ENCODE measurements at places on chromosomes 7 and 10.

GRCh38 chr7:2068693-2069471 is 163.9 kb downstream of the MAD1L1 start:
- no peak for DNase-seq

- no peak for DNase-seq
Measured at GRCh38 chr7:117385363-117386109, 41.8 kb downstream of the ASZ1 start.

- DNase-seq = no peak
Measured at GRCh38 chr10:72076756-72077155, 11.6 kb downstream of the SPOCK2 start.

DNA sequence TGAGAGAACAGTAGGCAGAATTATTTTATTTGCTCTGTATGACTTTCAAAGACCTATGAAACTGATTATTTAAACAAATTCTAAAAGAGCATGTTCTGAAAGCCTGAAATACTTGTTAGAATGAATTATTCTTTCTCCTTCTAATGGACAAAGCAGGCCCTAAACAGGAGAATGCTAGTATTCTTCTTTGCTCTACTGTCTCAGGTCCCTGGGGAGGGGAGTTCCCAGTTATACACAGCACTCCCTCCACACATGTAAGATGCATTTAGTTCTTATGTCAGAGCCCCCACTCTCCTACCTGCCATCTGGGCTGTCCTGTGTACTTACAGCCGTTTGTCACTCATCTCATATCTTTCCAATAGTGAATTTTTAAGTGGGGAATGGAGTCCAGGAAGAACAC is 633.5 kb upstream of the ANKRD30A start:
- DNase-seq = no peak

DNA sequence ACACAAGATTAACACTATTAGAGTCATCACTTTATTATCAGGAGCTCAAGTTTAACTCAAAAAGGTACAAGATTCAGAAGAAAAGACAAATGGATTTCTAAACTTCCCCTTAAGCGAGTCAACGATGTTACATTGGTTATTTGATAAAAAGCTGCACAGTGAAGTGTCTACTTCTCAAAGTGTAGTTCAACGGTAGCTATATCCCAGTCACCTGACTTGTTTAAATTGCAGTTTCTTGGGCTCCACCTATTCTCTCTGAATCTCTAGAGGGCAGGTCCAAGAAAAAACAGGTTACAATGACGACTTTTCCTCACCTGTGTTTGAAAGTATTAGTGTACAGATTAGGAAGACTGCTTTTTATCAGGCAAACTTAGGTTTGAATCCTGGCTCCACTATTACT is 16.6 kb downstream of the MINDY3 start:
- DNase-seq = no peak

- no peak for DNase-seq
Measured at GRCh38 chr7:85232068-85232467, 45.2 kb upstream of the SEMA3D start.

DNA sequence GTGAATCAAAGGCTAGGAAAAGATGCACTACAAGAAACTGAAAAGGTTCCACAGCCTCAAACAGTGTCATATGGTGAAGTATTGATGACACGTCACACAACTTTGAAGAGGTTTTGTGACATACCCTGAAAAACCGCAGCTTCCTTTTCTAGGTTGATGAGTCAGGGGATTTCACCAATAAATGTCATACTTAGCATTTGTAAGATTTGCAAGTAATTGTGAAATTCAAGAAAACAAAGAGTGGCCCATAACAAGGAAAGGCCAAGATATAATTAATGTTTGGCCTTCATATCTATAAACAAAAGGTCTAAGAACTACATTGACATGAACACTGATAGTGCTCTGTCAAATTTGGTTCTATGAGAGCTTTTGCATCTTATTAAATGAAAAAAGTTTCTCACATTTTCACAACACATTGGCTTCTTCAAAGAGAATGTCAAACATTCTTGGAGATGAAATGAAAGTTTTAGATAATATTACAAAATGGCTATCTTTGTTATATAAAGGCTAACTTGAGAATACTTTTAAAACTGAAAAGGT is 62.0 kb upstream of the NAMPT start:
- peak; percentile 38 for DNase-seq

DNA sequence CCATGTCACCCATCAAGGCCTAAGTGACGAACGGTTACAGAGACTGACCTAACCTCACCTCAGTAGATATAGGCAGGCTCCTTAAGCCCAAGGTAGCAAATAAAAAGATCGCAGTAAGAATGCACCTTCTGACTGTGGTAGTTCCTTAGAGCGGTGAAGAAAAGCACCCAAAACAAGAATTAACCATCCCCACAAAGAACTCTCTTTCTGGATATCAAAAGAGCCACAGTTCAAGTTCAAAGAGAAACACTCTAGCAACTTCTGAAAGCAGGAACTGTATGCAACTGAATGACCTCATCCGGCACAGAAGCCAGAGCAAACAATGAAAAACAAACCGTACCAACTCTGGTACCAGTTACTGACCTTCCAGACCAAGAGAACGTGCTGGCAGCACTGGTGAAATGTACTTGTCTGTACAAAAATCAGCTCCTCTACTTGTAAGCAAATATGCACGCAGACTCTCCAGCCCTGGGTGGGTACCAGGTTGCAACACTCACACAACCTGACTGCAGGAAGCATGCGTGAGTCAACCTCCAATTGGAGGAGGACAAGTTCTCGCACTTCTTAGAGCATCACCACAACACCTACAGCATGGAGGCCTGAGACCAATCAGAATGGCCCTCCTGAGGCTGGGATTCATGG is 202.7 kb downstream of the FAM107B start:
- DNase-seq = no peak

DNA sequence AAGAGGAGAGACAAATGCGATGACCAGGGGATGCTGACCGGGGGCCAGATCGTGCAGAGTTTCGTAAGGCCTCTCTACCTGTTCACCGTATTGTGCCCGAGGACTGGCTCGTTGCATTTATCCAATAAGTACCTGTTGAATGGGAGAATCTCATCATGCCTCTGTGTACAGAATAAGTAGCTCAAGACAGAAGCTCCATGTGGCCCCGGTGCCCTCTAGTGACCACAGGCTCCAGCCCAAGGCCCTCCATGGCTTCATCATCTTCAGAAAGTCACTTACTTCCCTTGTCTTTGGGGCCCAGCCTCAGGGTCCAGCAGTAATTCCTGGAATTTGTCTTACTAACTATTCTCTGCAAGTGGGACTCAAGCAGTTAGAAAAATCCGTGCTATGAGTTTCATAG is 151.0 kb downstream of the CHN2 start:
- no peak for DNase-seq

GRCh38 chr7:25849500-25850184 is 302.4 kb upstream of the NFE2L3 start:
- DNase-seq = no peak

- no peak for DNase-seq
Measured at GRCh38 chr10:127406018-127406550, 143.0 kb upstream of the NPS start.

- DNase-seq = no peak
Measured at GRCh38 chr7:150361402-150361801, 7.2 kb upstream of the REPIN1 start.

DNA sequence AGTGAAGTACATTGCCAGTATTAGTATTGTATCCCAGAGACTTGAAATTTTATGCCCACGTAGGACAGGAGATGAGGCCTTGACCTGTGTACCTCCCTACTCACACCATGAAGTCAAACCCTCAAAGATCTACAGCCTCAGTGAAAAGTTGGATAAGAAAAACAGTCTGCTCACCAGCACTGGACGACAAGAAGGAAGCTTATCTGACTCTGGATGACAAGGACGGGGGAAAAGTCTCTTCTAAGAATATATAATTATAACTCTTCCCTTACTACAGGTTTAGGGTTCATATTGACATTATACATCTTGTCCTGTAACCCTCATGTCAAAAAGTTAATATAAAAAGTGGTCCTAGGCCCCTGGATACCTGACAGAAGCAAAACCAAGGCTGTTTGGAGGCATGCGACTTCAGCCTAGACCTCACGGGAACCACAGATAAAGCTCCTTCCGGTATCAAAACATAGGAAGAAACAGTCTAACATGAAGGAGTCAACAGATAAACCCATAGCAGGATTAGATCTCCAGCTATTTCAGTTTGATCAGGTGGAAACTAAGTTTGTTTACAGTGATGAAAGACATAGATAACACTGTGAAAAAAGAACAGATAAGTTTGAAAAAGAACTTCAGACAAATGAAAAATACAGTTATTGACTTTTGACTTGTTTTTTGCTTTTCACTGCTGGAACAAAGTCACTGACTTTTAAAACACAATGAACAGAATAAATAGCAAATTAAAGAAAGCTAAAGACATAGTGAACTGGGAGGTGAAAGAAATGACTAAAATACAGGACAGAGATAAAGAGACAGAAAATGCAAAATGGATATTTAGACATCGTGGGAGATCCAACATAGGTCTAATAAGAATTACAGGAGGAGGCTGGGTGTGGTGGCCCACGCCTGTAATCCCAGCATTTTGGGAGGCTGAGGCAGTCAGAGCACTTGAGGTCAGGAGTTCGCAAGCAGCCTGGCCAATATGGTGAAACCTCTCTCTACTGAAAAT is 145.9 kb downstream of the PHTF2 start:
- DNase-seq = no peak

DNA sequence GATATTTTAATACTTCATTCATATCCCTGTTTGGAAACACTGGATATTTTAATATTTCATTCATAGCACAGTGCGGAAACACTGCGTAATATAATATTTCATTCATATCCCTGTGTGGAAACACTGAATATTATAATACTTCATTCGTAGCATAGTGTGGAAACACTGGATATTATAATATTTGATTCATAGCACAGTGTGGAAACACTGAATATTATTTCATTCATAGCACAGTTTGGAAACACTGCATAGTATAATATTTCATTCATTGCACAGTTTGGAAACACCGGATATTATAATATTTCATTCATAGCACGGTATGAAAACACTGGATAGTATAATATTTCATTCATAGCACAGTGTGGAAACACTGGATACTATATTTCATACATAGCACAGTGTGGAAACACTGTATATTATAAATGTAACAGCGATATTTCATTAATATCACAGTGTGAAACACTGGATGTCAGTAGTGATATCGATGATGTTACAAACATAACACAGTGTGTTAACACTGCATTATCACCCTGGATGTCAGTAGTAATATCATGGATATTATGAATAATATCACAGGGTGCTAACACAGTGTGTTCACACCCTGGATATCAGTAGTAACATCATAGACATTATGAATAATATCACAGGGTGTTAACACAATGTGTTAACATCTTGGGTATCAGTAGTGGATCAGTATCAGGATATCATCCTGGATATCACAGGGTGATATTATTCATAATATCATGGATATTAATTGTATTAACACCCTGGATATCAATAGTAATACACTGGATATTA is 2.9 kb upstream of the TMEM225B start:
- no peak for DNase-seq

DNA sequence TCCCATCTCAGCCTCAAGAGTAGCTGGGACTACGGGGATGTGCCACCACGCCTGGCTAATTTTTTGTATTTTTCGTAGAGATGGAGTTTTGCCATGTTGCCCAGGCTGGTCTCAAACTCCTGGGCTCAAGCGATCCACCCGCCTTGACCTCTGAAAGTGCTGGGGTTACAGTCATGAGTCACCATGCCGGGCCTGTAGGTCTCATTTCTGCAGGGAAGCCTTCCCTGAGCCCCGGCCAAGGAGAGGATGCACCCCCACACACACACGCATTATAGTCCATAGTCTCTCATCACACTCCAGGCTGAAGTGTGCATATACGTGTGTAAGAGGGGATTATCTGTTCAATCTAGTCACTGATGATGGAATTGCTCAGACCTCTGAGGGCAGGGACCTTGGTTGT is 29.3 kb downstream of the KCNMA1 start:
- DNase-seq = no peak

GRCh38 chr7:92934096-92934495 is 97.7 kb upstream of the CDK6 start:
- DNase-seq = no peak

DNA sequence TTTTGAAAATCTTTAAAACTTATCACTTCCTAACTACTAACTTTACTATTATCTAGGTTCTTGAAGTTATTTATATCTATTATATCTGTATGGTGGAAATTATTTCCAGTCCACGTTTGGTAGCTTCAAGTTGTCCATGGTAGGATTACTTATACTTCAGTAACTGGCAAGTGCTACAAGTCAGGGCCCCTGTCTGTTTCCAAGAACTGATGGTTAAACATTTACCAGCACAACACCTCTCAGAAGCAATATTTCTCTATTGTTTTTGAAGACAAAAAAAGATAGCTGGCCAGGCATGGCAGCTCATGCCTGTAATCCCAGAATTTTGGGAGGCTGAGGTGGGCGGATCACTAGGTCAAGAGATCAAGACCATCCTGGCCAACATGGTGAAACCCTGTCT is 240.4 kb upstream of the RHOBTB1 start:
- no peak for DNase-seq

- no peak for DNase-seq
Measured at GRCh38 chr7:124801330-124801895, 35.8 kb upstream of the GPR37 start.

DNA sequence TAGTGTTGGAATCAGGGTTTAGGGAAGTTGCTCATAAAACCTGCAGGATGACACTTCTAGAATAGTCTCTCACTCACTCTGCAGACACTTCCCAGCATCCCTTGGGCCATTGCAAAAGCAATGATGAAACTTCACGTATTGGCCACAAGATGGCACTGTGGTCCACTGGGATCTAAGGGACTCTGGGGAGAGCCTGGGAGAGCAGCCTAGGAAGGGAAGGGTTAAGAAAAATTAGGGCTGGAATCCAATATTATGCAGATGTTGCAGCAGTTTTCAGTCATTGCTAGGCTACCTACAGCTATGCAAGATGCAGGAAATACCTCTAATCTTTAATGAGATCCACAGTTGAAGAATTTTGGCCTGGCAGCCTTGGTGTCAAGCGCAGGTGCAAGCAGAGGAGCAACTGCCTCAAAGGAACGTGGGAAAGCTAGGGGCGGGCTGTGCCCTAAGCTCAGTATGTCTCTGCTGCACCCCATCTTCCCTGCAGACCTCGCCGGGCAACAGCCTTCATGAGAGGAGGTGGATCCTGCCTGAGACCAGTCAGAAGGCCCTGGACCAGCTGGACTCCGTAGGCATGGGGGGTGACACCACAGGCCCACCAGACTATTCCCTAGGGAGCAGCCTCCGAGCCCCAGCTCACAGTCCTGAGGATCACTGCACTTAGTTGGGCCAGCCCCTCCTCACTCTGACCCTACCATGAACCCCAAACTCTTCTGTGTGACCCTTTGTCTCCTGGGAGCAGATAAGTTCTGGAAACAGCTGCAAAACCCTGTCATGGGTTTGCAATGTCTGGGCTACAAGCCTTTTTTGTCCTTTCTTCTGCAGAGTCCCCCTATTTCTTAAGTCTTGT is 127.9 kb upstream of the PRSS58 start:
- DNase-seq = no peak
